ENCODE measurements at places on chromosomes 7 and 10. TPM values are rescaled to one million over a fixed set of nuclear protein-coding genes. Genes with fewer than 3 reads are reported as not detected.

Gene PRPS1L1
- not detected for total RNA-seq

Gene GARIN1A
- total RNA-seq: 0.81 TPM

Gene GOT1
- 14.3 TPM for total RNA-seq

- DNase-seq: no peak
- H3K4me3 ChIP-seq: no peak overlapping the region
- H3K27ac ChIP-seq: no peak overlapping the region
- no peaks in the 10 kb centered on the region for H3K36me3 ChIP-seq
- no peaks in the 10 kb centered on the region for H3K27me3 ChIP-seq
These were observed 761.5 kb upstream of the C7orf33 start for GRCh38 chr7:147829016-147829415.

Measured in thoracic aorta (tissue), 2 donors.